ENCODE measurements at places on chromosomes 7 and 10. TPM values are rescaled to one million over a fixed set of nuclear protein-coding genes. Genes with fewer than 3 reads are reported as not detected.

DNA sequence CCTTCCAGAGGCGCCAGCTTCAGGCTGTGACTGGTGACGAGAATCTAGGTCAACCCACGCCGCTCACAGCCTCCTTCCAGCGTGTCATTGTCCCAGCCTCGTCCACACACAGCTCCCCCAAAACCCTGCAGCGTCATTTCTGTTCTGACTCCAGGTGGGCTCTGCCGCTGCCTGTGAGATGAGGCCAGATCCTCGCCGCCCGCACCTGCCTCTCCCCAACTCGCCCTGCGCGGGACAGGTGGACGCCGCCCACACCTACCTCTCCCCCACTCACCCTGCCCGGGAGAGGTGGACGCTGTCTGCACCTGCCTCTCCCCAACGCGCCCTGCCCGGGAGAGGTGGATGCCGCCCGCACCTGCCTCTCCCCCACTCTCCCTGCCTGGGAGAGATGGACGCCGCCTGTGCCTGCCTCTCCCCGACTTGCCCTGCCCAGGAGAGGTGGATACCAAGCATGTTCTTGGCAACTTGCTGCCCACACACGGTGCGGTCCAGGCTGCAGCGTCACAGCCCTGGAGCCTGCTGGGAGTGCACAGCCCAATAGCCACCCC is 32.0 kb upstream of the CFAP46 start:
- no peak for DNase-seq

- no peak for DNase-seq
Observed at GRCh38 chr7:28228396-28228795, 47.8 kb upstream of the JAZF1 start.

- DNase-seq: no peak
Observed at GRCh38 chr10:26681076-26681475, 16.4 kb upstream of the PDSS1 start.

DNA sequence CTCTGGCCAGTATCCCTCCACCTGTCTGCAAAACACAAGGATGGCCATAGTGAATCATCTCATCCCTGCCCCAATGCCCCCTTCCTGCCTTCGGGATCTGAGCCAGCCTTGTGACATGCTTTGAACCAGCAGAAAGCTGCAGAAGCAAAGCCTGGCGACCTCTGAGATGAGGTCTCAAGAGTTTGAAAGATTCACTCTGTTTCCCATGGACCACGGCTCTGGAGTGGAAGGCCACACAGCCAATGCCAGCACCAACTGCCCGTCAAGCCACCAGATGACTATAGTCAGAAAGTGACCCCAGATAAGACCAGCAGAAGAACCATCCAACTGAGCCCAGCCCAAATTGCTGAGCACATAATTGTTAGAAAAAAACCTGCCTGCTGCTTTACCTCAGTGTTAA is 193.9 kb upstream of the PPP2R2D start:
- no peak for DNase-seq

- DNase-seq: no peak
Observed at GRCh38 chr7:30654296-30655090, 27.8 kb downstream of the CRHR2 start.

PHKG1 gene
- 1.5 TPM for polyA plus RNA-seq

TCTN3 gene
- 83.0 TPM for polyA plus RNA-seq

PPP1R17 gene
- polyA plus RNA-seq: not detected

GPR85 gene
- 0.93 TPM for polyA plus RNA-seq

Data from right renal pelvis (tissue), 4 donors.